Stimulated activated CD4-positive, alpha-beta T cell treated with anti-CD3 and anti-CD28 coated beads, Interleukin-1b, Interleukin-23, amount 100 ng/mL, for 24 hours (primary cell): ENCODE measurements at places on chromosomes 5 and 9.
A peak's percentile ranks its signal among the peaks of the same experiment; 100 is the strongest.

DNA sequence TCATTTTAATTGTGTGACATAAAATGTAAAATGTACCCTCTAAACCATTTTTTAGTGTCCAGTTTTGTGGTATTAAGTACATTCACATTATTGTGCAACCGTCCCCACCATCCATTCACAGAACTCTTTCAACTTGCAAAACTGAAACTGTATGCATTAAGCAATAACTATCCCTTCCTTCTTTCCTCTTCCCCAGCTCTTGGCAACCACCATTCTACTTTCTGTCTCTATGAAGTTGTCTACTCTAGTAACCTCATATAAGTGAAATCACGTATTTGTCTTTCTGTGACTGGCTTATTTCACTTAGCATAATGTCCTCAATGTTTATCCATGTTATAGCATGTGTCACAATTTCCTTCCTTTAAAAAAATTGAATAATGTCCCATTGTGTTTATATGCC is 142.4 kb downstream of the C9orf152 start:
- DNase-seq: no peak

GRCh38 chr5:8457187-8458037 is 588.5 kb downstream of the MTRR start:
- DNase-seq: peak; percentile 59

DNA sequence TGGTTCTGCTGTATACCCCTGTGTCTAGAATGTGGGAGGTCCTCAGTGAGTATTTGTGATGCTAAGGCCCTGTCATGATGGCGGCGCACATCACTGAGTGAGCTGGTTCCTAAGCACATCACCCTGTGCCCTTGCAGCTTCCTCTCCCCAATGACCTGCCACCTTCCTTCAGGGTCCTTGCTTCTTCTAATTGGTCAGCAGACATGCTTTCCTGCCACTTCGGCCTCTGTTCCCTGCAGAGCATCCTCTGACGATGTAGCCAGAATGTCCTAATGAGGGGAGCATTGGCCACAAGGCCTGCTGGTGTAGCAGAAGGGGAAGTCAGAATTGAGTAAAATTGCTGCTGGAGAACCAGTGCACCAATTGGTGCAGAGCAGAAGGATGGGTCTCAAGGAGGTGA is 31.1 kb upstream of the ANGPTL2 start:
- DNase-seq: no peak

GRCh38 chr5:50886657-50887345 is 220.4 kb downstream of the PARP8 start:
- no peak for DNase-seq

DNA sequence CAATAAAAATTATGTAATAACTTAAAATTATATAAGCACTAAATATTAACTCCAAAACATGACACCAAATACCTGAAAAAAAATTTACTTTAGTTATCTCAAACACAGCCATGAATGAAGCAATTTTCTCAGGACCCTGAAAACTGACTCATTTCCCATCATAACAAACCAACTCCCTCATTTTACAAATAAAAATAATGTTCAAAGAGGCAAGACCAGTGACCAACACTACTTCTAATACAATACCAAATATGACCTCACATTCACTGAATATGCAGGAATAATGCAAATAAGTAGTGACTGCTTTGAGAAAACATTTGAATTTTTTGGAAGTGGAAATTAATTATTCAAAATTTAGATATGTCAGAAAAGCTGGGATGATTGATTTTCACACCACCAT is 21.6 kb downstream of the FBLL1 start:
- no peak for DNase-seq

DNA sequence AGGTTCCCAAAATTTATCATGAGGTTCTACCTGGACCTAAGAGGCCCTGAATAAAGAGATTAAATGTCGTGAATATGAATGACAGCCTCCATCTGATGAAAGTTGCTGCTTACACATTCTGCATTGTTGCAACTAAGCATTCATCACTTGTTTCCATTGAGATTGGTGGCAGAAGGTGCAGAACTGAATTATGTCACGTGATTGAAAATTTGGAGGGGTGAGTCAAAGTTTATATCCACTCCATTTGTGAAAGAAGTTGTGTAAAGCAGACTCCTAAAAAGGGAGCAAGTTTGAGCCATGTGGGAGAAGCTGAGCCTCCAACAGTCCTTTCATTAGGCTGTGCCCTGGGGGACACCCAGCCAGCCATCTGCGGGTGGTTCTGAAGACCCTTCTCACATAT is 4.9 kb upstream of the PTCH1 start:
- no peak for DNase-seq

- no peak for DNase-seq
Measured at GRCh38 chr5:150945486-150945885, 40.7 kb upstream of the ZNF300 start.

DNA sequence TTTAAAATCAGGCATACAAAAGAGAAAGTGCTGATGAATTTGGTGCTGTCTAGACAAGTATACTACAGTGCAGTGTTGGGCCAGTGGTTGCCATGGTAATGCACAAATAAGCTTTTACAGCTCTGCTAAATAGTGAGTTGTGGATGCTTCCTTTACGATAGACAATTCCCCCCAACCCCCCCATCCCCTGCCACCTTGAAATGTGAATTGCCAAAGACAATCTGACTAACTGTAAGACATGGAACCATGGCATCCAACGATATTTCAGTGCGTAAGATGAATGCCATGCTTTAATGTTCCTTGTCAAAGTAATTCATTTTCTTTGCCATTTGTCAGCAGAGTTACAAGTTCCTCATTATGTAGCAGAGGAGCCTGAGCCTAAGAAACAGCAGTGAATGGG is 91.5 kb upstream of the NREP start:
- DNase-seq: no peak
